ENCODE measurements at places on chromosomes 7 and 10.

DNA sequence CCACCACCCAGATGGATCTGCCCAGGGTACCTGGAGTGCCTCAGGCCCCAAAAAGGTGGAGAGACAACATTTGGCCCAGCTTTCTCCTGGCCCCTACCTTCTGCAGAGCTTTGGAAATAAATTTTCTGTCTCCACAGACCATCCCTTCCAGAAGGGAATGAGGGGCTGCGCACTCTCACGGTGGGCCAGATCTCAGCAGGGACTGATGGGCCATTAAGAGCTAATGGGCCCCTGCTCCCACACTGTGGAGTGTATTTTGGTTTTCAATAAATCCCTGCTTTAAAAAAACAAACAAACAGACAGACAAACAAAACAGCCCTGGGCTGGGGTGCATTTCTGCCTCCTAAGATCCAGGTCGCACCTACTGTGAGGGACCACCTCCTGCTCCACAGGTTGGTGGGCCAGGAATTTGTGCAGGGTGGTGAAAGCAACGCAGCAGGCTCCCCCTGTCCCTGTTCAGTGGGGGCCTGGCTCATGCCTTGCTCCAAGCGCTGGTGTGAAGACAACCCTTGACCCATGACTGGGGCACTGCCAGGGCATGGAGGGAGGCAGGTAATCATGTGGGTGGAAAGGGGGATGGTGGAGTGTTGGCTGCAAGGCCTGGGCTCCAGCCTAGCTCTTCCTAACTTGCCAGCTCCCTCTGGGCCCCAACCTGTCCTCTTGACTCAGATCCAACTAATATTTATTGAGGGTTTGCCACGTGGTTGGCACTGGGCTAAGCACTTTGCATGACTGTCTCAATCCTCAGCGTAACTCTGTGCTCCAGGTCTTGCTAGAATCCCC lies 88.5 kb downstream of the COL13A1 start:
- DNase-seq = peak; percentile 95

DNA sequence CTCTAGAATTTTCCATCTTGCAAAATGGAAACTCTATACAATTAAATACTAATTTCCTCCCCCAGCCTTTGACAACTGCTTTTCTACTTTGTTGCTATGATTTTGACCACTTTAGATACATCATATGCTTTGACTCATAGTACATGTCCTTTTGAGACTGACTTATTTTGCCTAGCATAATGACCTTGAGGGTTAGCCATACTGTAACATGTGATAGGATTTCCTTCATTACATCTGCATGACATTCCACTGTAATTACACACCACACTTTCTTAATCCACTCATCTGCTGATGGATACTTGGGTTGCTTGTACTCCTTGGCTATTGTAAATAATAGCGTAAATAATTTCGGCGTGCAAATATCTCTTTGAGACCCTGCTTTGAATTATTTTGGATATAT lies 127.7 kb downstream of the JAZF1 start:
- DNase-seq = no peak

- DNase-seq = no peak
Observed at GRCh38 chr10:132554991-132555647, 17.5 kb downstream of the INPP5A start.

DNA sequence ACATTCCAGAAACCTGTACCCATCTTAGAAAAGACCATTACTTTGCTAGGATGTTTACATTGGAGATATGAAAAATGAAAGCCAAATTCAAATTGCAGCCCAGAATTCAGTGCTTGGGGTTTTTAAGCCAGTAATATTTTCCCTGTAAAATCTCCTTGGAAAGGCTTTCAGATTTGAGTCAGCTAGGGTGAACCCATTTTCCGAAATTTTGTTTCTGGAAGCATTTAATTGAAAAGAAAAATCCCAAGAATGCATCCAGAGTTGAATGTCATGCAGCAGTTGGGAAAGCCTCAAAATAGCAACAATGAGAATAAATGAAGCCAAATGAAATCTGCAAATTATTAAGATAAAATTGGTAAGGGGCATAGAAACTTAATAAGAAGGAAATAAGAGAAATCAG lies 106.4 kb downstream of the BMPER start:
- no peak for DNase-seq

DNA sequence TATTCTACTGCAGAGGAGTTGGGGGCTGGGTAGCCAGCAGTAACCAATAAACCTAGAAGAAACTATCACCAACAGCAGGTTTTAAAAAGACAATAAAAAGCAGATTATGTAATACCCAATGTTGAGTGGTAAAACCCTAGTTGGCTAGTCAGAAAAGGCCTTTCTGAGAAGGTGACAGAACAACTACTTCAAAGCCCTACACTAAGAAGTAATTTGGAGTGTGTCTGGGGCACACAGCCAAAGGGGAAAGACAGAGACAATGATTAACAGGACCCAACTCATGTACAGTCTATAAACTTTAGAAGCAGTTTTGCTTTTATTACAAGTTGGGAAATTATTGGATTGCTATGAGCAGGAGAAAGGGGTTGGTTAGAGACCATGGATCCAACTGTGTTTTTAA lies 77.2 kb upstream of the TMEM106B start:
- DNase-seq = no peak

GRCh38 chr7:101875283-101875846 lies 57.9 kb downstream of the CUX1 start:
- DNase-seq = peak; percentile 67

DNA sequence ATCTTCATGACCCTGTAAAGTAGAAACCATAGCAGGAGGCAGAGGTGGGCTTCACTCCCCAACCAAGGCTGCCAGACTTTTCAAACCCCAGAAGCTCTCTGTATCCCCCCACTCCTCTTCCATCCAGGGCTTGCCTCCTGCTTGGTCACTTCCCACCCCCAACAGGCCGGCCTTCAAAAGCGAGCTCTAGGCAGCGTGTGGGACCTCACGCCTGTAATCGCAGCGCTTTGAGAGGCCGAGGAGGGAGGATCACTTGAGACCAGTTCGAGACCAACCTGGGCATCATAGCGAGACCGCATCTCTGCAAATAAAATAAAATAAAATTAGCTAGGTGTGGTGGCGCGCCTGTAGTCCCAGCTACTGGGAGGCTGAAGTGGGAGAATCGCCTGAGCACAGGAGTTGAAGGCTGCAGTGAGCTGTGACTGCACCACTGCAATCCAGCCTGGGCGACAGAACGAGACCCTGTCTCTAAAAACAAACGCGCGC lies 743 bp upstream of the POR start:
- DNase-seq = no peak

DNA sequence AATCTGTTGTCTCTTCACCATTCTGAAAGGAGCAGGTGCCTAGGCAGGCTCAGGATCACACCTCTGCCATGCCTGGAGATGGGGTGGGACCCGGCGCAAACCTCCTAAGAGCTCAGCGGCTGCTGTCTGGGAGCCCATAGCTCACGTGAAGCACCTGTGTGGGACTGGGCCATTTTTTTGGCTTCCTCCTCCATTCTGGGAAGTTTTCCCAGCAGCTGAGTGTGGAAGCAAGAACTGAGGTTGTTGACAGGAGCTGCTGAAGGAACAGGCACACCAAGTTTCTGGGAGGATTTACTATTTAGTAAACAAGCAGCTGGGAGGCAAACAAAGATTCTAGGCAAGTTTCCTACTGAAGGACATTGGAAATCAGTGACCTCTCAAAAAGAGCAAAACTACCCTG lies 77.3 kb downstream of the FAM13C start:
- DNase-seq = no peak

DNA sequence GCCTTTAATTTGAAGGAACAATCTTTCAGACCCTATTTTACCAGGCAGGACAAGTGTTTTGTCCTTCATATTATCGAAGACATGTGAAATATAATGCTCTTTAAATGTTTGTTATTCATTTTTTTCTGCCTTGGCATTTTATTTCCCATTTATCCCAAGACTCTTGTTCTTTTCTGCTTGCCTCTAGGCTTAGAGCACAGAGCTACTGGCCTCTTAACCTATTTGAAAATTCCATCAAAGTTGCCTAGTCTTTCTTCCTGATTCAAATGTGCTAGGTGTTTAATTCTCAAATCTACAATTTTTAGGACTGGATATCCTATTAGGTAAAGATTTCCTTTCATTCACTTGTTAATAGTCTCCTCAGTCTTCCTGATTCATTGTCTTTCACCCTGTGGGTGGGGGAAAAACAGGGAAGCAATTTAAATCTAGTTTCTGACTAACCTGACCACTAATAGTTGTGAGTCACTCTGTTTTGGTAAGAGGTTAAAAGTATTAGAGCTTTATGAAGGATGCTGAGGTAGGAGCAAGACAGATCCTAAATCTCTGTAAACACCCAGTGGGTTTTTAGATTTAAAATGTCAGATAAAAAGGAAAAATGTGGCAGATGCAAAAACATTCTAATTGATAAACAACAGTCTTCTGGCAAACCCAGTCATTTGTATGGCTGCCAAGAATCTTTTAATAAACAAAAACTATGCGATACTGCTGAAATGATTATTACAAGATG lies 1.5 kb downstream of the LIPK start:
- no peak for DNase-seq

DNA sequence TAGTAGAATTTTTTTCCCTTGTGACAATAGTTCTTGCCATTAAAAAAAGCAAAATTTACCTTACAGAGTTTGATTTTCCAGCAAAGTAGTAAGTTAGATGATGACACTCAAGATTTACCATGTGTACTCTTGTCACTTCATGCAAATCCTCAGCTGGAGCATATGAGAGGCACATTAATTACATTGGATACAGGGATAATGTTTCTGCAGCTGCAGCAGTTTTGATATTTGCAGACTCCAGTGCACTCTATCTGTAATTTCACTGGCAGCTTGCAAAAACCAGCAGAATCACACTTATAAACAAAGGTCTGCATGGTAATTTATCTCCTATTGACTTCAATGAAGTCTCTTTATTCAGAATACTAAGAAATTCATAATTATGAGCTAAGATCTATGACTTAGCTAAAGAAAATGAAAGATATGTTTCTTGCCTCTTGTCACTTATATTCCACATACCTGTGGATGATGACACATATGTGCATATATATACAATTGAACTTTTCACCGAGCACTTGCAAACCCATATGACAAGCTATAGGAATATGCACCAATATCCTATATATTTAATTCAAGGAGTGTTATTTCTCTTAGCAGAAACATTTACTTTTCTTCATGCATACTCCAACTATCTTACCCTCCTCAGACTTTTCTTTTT lies 530.6 kb downstream of the PHTF2 start:
- DNase-seq = no peak

- DNase-seq = no peak
Observed at GRCh38 chr10:49024484-49024883, 84.8 kb upstream of the LRRC18 start.

- no peak for DNase-seq
Observed at GRCh38 chr7:95922191-95922590, 149.8 kb downstream of the DYNC1I1 start.

- DNase-seq = no peak
Observed at GRCh38 chr10:59323831-59324401, 38.4 kb downstream of the FAM13C start.

DNA sequence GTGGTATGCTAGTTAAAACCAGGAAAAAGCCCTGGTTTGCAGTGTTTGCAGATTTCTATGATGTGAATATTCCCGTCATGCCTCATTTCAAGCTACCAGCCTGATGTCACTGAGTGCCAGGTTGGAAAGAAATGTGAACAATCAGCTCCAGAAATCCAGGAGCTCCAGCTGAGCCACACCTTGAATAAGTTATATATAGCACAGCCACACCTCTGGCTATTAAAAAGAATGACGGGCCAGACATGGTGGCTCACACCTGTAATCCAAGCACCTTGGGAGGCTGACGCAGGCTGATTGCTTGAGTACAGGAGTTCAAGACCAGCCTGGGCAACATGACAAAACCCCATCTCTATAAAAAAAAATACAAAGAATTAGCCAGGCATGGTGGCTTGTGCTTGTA lies 18.7 kb upstream of the SLF2 start:
- peak; percentile 42 for DNase-seq

DNA sequence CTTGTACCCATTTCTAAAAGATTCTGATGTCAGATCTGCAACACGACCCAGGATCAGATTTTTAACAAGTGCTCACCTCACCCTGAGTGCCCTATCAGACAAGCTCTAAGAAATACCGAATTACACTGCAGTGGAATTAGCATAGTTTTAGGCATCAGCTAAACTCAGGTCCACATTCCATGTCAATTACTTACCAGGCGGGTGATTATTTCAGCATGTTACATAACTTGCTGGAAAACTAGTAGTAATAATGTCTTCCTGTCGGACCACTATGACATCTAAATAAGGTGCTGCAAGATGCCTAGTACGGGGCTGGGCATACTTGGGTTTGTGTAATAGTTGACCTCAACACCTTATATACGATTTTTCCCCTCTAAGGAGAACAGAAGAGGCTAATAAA lies 21.0 kb downstream of the TRIL start:
- DNase-seq = no peak

DNA sequence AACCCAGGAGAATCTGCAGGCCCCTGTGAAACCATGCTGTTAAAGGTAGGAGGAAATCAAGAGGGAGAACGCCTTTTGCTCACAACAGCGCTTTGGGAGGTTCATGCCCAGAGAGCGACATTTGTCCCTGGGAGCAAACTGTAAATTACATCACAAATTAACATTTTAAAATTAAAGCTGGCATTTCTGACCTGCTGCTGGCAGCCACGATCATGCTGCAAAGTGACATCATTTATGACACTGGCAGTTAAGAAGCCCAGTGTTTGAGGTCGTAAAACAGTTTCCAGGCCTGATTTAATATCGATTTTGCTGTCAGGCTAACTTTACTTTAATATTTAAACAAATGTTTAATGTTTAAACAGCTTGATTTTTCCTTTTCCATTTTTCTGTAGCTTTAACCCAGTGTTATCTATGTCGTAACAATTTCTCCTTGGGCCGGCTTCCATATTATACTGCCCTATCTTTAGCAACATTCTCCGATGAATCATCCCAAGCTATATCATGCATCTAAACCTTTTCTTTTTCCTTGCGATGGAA lies 86.5 kb upstream of the NPVF start:
- no peak for DNase-seq

DNA sequence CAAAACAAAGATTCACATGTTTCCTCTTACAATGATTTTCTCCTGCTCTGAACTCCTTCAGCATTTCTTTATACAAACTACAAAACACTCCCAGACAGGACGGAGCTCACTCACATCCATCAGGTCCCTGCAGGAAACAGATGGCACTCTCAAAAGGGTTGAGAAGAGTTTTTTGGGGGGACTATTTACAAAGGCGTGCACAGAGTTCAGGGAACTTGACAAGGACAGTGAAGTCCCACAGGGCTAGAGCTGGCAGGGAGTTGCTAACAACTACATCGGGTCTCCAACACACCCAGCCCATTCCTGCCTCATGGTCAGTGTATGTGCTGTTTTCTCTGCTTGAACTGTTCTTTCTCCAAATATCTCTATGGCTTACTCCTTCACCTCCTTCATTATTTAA lies 24.7 kb upstream of the YAE1 start:
- no peak for DNase-seq

DNA sequence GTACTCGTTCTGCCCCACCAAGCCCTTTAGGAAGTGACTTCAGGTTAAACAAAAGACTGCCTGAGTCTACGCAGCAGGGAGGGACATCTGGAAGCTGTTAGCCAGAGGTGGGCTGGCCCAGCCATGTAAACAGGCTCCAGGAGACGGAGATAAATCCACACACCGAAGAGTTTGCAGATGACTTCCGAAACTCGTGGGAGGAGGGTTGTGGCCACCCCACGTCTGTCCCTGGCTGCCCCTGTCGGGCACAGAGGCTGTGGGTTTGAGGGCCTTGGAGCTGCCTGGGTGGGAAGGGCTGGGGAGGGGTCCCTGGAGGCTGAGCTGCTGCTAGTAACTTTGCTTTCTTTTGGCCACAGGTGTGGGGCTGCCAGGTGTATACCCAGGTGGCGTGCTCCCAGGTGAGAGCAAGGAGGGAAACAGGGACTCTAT lies 15.6 kb downstream of the ELN start:
- no peak for DNase-seq

- DNase-seq = no peak
Observed at GRCh38 chr7:94623820-94624219, 32.1 kb downstream of the SGCE start.

All from cerebellar cortex (tissue), 1 donor.